BJ (cell line): ENCODE measurements at places on chromosomes 12 and 14. TPM values are rescaled to one million over a fixed set of nuclear protein-coding genes. Genes with fewer than 3 reads are reported as not detected.

DNA sequence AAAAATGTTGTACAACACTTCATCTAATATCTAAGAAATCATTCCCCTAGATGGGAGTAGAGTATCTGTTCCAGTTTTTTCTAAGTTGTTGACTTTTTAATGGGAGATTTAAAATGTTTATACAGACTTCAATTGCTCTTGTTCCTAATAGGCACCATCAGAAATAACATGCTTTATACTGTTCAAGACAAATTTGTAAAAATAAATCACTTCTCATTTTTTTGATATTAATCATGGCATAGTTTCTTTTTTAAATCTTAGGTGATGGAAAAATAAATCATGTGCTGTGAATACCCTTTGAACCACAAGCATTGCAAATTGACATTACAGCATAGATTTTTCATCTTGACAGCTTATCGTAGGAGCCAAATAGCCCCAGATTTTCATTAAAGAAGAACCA lies 473.5 kb upstream of the MGAT4C start:
- no peak for DNase-seq

DNA sequence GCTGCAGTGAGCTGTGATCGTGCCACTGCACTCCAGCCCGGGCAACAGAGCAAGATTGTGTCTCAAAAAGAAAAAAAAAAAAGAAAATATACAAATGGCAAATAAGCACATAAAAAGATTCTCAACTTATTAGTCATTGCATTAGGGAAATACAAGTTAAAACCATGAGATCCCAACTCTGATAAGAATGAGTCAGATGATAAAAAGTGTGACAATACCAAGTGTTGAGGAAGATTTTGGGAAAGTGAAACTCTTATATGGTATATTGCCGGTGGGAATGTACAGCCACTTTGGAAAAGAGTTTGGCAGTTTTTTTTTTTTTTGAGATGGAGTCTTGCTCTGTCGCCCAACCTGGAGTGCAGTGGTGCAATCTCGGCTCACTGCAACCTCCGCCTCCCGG lies 7.6 kb upstream of the PRPF40B start:
- peak; percentile 18 for DNase-seq

DNA sequence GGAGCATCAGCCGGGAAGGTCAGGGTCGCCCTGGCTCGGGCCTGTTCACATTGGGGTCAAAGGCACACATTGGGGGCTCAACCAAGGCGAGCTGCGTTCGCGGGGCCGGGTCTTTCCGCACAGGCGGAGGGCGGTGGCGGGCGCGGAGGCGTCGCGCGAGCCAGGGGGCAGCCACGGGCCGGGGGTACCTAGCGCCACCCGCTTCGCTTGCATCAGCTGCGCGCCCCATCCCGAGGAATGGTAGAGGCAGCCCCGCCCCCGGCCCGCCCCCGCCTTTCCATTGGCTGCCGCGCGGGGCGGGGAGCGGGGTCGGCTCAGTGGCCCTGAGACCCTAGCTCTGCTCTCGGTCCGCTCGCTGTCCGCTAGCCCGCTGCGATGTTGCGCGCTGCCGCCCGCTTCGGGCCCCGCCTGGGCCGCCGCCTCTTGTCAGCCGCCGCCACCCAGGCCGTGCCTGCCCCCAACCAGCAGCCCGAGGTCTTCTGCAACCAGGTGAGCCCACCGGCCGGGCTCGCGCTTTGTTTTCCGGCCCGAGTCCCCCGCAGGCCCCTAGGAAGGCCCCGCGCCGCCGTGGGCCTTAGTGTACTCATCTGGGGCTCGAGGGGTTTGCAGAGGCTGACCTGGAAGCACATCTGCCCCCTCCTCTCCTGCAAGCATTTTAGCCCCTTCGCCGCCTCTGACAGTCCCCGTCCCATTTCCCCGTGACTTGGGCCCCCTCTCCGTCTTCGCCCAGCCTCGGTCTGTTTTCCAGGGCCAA lies at the start of gene ALDH2:
Gene ALDH2, plus strand, starts transcription at position 326 of the 754 bp plus-strand sequence. Its CDS starts 50 bp downstream, at position 376.
- DNase-seq = no peak

DNA sequence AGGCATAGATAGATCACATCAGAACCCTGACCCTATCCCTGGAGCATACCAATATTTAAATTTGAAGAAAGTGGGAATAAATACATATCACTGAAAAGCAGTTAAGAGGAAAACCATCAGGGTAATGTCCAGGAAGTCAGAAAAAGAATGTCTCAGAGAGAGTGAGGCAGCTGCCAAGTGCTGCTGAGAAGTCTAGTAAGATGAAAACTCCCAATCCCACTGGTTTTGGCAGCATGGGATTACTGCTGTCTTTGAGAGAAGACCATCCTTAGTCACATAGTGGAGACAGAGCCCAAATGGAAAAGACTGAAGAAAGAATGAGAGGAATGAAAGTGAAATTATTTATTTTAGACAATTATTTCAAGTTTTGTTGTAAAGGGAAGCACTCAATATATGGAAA lies 11.5 kb upstream of the TSPAN8 start:
- DNase-seq = no peak

The NINJ2 gene
- 0.32 and 0.55 TPM in 2 replicates for polyA plus RNA-seq

The IGFBP6 gene
- 460 and 860 TPM in 2 replicates for polyA plus RNA-seq

DNA sequence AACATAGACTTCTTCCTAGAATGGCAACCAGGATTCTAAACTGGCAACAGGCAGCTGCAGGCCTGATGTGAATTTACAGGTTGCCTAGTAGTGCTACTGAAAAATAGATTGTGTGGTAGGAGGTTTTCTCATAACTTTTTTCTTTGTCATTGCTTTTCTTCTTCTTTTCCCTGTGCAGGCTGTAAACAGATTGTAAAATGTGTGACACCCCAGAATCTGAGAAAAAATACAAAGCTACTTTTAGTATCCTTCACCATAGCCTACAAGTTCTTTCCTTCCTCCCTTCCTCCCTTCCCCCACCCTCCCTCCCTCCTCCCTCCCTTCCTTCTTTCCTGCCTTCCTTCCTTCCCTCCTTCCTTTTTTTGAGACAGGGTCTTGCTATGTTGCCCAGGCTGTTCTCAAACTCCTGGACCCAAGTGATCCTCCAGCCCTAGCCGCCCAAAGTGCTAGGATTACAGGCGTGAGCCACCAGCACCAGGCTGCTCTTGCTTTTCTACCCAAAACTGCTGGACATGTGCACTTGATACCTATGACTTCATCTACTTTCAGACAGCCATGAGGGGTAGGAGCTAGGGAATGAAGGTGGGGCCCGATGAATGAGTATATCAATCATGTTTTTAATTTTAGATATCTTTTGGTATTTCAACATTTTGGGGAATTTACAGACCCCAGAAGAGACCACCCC lies 114.2 kb upstream of the EEA1 start:
- no peak for DNase-seq

DNA sequence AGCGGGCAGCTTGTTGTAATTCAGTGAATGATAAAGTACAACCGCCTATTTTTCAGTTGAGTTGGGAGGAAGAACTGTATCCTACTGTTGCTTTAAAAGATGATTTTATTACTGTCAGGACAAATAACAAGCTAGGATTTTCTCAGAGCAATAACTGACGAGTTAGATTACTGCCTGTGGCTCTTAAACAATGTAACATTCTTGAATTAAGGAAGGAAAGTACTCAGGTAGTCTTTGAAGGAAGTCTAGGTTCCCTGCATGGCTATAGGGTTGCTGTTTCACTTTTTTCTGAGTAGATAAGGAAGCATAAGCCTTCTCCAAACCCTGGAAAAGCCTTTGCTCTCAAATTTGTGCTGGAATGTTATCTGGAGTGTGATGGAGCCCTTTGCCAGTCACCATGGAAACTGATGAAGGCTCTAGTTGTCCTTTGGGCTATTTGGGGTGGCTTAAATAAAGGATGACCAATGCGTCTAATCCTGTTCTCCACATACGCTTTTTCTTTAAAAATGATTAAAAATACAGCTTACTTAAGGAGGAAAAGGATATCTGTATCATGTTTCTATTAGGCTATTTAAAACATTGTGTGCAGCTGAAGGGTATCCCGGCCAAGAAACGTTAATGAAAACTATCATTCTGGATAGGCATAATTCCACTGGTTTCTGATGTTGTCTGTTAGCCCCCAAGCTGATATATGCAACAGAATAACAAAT lies 17.7 kb downstream of the NUBPL start:
- DNase-seq = no peak

GRCh38 chr12:52884526-52885293 lies 20.2 kb downstream of the KRT8 start:
- DNase-seq = no peak

GRCh38 chr14:104111301-104112112 lies 26.0 kb downstream of the ASPG start:
- no peak for DNase-seq

The CHGA gene
- not detected in 2 replicates for polyA plus RNA-seq

GRCh38 chr12:71315328-71315985 lies 124.1 kb upstream of the LGR5 start:
- DNase-seq = no peak

DNA sequence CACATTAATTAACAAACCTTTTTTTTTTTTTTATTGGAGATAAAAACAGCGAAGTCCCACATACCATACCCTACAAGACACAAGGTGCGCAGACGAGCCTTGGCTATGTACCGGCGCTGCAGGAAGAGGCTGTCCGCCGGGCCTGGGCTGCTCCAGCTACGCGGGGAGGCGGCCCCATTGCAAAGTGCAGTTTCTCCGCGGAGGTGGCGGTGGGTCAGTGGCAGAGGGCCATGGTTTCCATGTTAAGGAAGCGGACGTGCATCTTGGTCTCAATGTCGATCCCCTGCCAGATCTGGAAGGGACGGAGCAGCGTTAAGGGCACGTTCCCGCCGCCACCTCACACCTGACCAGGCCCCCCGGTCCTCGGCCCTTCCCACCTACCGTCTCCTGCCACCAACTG lies 60.3 kb downstream of the TESC start:
- no peak for DNase-seq

DNA sequence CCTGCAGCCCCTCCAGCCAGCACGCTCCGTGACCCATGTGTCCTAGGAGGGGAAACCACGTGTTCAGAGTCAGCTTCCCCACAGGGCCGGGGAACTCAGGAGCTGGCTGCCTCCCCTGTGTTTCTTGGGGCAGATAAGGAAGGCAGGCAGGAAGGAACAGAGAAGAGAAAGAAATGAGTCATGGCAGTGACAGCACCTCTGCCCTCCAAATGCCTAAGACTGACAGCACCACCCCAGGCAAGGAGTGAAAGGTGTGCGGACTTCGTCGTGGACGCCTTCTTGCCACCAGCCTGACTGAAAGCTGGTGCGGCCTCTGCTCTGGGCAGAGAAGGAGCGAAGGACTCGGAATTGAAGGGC lies 167.0 kb upstream of the FKBP4 start:
- no peak for DNase-seq

The ADGRD1 gene
- 40.1 and 68.5 TPM in 2 replicates for polyA plus RNA-seq

The TAS2R7 gene
- polyA plus RNA-seq = not detected in 2 replicates

GRCh38 chr12:104669851-104670337 lies 213.1 kb downstream of the CHST11 start:
- DNase-seq = no peak

- DNase-seq = no peak
These were observed 75.2 kb downstream of the TMEM121 start for GRCh38 chr14:105601360-105602242.

GRCh38 chr14:68680541-68681051 lies 112.3 kb downstream of the ZFP36L1 start:
- peak; percentile 70 for DNase-seq

- DNase-seq = no peak
These were observed 71.6 kb downstream of the FGD4 start for GRCh38 chr12:32470936-32471470.

The TOMM20L gene
- not detected in 2 replicates for polyA plus RNA-seq

The PUS7L gene
- polyA plus RNA-seq = 3.5 and 6.9 TPM in 2 replicates

GRCh38 chr12:78236264-78236663 lies 405.6 kb downstream of the NAV3 start:
- DNase-seq = no peak

DNA sequence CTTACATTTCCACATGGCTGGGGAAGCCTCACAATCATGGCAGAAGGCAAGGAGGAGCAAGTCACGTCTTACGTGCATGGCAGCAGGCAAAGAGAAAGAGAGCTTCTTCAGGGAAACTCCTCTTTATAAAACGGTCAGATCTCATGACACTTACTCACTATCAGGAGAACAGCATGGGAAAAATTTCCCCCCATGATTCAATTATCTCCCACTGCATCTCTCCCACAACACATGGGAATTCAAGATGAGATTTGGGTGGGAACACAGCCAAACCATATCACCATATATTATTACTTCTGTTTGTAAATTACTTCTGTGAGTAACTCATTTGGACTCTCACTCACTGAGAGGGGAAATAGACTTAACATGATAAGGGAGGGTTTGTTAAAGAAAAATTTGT lies 1496.8 kb upstream of the TMEM132C start:
- no peak for DNase-seq

- no peak for DNase-seq
These were observed 1.5 kb downstream of the OR4E1 start for GRCh38 chr14:21672116-21672515.

The ABCC9 gene
- 5.9 and 9.4 TPM in 2 replicates for polyA plus RNA-seq

- DNase-seq = no peak
These were observed 18.3 kb upstream of the SLC38A2 start for GRCh38 chr12:46390881-46391280.

- no peak for DNase-seq
These were observed 202.8 kb downstream of the TTC8 start for GRCh38 chr14:89027097-89027740.
